Subcutaneous preadipocyte (primary cell): ENCODE measurements at places on chromosomes 5 and 9. TPM values are rescaled to one million over a fixed set of nuclear protein-coding genes. Genes with fewer than 3 reads are reported as not detected.

SUSD3 gene
- total RNA-seq: 1.2 and 4.0 TPM in 2 replicates

SHISAL2B gene
- total RNA-seq: not detected in 2 replicates

TBC1D13 gene
- 8.8 and 9.2 TPM in 2 replicates for total RNA-seq

RNF208 gene
- not detected in 2 replicates for total RNA-seq

PCDHGB1 gene
- total RNA-seq: 0.73 and 1.2 TPM in 2 replicates

IGFBPL1 gene
- 0.20 TPM in 1 of 2 replicates, not detected in the other for total RNA-seq

OR1N2 gene
- under 0.01 and 0.20 TPM in 2 replicates for total RNA-seq

HSPB3 gene
- not detected in 2 replicates for total RNA-seq

CAVIN4 gene
- total RNA-seq: 0.37 and 0.78 TPM in 2 replicates
